ENCODE measurements at places on chromosomes 3 and 15.
A peak's percentile ranks its signal among the peaks of the same experiment; 100 is the strongest.

GRCh38 chr15:60374628-60375081 lies 23.1 kb downstream of the ANXA2 start:
- peak; percentile 69 for DNase-seq

- no peak for DNase-seq
These were observed 66.3 kb downstream of the RTP4 start for GRCh38 chr3:187434524-187434923.

DNA sequence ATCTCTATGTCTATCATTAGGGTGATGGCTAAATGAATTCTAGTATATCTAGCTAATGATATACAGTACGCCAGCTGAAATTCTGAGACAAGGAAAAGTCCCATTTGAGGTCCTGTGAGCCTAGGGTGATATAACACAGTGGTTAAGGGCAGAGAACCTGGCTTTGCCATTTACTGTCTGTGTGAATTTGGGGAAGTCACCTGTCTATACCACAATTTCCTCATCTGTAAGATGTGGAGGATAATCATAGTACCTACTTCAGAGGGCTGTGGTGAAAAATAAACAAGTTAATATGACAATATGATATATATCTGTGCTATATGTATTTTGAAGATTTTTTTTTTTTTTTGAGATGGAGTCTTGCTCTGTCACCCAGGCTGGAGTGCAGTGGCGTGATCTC lies 9.8 kb upstream of the ANKDD1A start:
- DNase-seq = no peak

DNA sequence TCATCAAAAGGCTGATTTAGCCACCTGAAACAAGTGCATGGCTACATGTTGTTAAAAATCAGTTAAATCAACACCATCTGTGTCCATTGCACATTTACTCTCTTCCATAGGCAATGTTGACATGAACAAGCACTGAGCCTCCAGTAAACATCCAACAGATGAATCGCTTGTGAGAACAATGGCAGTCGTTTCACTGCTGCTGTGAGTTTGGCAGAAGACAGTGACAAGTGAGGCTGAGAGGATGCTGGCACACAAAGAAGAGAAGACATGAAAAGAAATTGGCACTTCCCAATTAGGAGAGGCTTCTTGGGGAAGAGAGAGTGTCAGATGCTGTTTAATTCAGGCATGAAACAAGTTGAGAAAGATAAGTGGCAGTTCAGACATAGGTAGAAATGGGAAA lies 227.4 kb upstream of the STT3B start:
- DNase-seq = no peak

GRCh38 chr3:177824190-177824786 lies 627.0 kb upstream of the TBL1XR1 start:
- peak; percentile 32 for DNase-seq

GRCh38 chr3:168362156-168362555 lies 266.4 kb upstream of the GOLIM4 start:
- no peak for DNase-seq

- no peak for DNase-seq
These were observed 77.1 kb downstream of the AKAP13 start for GRCh38 chr15:85457392-85457968.

DNA sequence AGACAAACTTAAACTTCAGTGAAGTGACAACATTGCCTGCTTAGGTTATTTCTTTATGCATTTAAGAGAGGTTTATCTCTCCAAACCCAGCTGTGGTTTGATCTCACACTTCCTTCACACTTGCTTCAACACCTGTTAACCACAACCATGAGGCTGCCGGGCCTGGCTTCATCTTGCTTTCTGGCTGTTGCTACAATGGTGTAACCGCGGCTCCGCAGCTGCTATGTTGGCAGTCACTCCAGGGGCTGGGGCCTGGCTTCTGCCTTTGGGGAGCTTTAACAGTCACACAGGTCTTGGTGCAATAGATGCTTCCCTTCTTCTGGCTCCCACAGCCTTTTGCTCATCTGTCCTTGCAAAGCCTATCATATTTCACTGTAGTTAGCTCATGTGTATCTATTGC lies 72.9 kb upstream of the MNS1 start:
- DNase-seq = peak; percentile 84

DNA sequence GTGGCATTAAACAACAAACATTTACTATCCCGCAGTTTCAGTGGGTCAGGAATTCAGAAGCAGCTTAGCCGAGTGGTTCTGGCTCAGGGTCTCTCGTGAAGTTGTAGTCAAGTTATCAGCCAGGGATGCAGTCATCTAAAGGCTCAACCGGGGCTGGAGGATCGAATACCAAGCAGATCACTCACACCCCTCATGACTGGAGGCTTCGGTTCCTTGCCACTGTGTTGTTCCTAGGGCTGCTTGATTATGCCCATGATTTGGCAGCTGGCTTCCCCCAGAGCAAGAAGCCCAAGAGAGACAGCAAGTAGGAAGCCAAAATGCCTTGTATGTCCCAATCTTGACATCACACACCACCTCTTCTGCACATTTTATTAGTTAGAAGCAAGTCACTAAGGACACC lies 33.9 kb upstream of the CDCP1 start:
- no peak for DNase-seq

- no peak for DNase-seq
These were observed 236.3 kb downstream of the MEX3B start for GRCh38 chr15:81809543-81809942.

Data from right hindlimb (tissue), 1 donor.